ENCODE measurements at places on chromosomes 12 and 14. TPM values are rescaled to one million over a fixed set of nuclear protein-coding genes. Genes with fewer than 3 reads are reported as not detected.

The FAM90A1 gene
- 0.11 TPM for total RNA-seq

The COL2A1 gene
- total RNA-seq, result not detected

The LRRIQ1 gene
- total RNA-seq, result 0.28 TPM

The GAPDH gene
- 6,666 TPM for total RNA-seq

The SLC4A8 gene
- total RNA-seq, result 5.1 TPM

The CD4 gene
- total RNA-seq, result 0.07 TPM

The UNC79 gene
- total RNA-seq, result under 0.01 TPM

Measured in pulmonary artery endothelial cell (primary cell).